ENCODE measurements at places on chromosomes 3 and 15.

- DNase-seq: no peak
These were observed 139.1 kb upstream of the EIF1B start for GRCh38 chr3:40170395-40170794.

- DNase-seq: no peak
These were observed 53.2 kb downstream of the ASTE1 start for GRCh38 chr3:130973406-130973805.

DNA sequence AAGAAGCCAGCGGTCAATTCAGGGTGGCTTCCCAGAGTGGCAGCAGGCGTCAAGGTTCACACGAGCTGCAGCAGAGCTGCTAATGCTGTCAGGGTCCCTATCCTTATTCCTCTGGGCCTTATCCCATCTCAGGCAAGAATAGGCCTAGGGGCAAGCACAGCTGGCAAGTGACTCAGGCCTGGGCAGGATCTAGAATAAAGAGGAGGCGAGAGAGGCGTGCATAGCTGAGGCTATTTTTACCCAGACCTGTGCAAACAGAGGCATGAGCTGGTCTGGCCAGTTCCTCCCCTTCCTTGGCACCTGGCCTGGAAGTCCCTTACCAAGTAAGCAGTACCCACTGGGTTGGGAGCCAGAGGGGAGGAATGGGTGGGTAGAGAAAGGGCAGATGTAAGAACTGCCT is 12.2 kb upstream of the VIPR1 start:
- DNase-seq: peak; percentile 38

DNA sequence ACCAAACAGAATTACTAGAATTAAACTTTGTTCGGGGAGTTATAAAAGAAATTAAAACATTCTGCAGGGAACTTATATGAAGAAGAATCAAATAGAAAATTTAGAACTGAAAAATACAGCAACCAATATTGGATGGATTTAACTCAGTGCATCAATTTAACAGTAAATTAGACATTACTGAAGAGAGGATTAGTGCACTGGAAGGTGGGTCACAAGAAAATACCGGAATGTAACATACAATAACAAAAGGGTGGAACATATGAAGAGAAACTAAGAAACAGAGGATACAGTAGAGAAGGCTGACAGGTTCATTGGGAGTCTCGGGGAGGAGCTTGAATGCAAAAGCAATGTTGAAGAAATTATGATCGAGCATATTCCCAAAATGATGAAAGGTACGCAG is 56.3 kb downstream of the CDIN1 start:
- DNase-seq: no peak

GRCh38 chr15:48993380-48993779 is 29.7 kb upstream of the SHC4 start:
- DNase-seq: no peak

DNA sequence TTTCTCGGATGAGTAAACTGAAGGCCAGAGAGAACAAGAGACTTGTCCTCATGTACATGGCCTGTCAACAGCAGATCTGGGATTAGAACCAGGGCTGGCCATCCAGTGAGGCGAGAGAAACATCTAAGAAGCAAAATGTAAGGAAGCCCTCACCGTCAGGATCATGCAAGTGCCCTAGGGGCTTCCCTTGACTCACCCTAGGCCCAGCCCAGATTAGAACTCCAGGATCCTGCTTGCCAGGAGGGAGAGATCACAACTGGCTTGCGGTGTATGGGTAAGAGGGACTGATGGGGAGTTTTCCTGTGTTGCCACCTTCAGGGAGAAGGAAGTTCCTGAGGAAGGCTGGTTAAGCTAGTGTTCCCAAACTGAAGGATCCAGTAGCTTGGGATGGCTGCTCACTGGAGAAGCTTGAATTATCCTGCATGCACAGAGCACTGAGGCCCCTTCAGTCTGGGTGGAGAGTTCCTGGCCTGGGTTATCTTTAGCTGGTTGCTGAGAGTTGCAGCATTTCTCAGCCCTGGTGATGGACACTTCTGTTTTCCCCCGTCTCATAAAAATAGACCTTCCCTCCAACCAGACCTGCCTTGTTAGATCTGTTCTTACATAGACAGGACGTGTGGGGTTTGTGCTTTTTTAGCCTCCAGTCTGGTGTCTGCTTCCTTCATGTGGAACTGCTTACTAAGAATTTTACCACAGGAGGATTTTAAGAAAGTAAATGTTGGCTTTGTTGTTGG is 28.2 kb upstream of the XIRP1 start:
- peak; percentile 33 for DNase-seq

DNA sequence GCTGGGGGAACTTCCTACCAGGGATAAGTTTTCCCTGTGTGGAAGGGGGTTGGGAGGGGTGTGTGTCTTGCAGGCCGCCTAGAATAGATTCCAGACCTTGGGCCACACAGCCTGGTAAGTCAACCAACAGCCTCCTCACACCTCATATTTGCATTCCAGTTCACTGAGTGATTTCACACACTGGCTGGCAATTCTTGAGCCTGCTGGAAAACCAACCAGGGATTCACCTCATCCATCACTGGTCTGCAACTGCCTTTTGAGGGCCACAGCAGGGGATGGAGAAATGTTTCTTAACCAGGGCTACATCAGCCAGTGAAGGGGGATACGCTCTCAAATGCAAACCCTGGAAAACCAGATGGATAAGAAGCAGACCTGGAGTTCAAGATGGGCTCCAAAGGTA is 2.0 kb downstream of the FSTL1 start:
- no peak for DNase-seq

DNA sequence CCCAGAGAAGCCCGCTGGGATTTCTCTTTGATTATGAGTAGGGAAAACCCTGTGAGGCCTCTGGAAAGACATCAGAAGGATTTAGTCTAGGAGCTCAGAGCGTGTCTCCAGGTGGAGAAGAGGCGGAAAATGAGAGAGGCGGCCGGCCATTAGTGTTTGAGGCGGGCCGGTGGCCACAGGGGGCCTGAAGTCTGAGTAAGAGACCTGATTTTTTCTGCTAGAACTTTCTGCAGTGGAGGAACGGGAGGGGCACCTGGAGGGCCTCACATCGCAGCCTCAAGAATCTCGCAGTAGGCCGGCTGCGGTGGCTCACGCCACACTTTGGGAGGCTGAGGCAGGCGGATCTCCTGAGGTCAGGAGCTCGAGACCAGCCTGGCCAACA is 28.5 kb downstream of the KLHDC8B start:
- DNase-seq: no peak

DNA sequence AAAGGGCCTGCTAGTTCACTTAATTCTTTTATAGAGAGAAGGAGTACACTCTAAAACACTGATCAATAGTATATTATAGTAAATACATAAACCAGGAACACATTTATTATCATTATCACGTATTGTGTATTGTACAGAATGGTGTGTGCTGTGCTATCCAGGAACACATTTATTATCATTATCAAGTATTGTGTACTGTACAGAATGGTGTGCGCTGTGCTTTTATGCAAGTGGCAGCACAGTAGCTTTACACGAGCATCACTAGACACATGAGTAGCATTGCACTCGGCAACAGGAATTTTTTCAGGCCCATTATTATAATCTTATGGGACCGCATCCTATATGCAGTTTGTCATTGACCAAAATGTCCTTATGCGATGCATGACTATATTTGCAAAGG is 20.9 kb upstream of the MUC20 start:
- DNase-seq: no peak

GRCh38 chr3:49552087-49552486 is 2.2 kb upstream of the BSN start:
- DNase-seq: no peak

GRCh38 chr15:76200083-76200465 is 111.2 kb downstream of the ETFA start:
- no peak for DNase-seq

GRCh38 chr3:1251282-1252060 is 158.6 kb downstream of the CNTN6 start:
- DNase-seq: no peak

DNA sequence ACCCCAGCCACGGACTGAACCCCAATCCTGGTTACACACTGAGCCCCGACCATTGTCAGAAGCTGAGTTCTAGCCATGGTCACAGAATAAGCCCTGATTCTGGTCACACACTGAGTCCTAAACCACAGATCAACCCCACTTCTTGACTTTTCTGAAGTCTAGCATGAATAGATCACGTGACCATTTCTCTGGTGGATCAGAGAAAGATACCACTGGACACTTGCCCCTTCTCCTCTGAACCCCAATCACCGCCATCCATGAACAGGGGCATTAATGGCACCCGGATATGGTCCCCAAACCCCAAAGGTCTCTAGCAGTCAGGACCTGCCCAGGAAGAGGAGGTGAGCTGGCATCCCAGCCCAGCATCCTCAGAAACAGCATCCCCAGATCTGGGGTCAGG is 9.1 kb downstream of the HCN4 start:
- DNase-seq: no peak

- DNase-seq: no peak
These were observed 13.7 kb upstream of the ZNF660 start for GRCh38 chr3:44571024-44571423.

- DNase-seq: no peak
These were observed 14.3 kb downstream of the FLNB start for GRCh38 chr3:58022490-58022889.
